ENCODE measurements at places on chromosomes 16 and 17. TPM values are rescaled to one million over a fixed set of nuclear protein-coding genes. Genes with fewer than 3 reads are reported as not detected.

SULT1A4 gene
- total RNA-seq = 8.9 TPM

MMP2 gene
- total RNA-seq = 165 TPM

PIGL gene
- total RNA-seq = 40.7 TPM

NPW gene
- 0.67 TPM for total RNA-seq

DNA sequence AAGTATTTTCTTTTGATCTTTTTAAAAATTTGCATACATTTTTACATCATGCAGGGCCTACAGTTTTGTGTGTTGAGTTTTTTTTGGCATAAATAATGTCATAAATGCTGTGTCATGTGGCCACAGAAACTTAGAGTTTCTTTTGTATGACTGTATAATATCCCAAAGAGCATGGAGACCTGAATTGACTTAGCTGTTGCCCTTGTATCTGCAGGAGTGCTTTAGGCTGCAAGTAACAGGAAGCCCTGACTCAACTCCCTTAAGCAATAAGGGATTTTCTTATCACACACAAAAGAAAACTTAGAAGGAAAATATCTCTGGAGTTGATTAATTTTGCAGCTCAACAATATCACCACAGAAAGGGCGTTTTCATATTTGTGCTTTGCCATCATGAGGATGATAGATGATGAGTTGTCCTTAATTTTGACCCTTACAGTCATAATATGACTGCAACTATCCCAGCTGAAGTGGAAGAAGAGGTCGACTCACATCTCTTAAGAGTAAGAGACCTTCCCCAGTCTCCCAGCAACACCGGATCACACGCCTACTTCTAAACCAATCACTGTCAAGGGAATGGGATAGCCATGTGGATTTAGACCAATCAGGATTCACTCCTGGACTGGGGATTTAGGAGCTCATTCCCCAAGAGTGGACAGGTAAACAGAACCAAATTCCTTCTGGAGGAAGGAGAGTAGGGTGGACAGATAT, 138.9 kb downstream of the GSG1L start:
- no peak overlapping the region for H3K27ac ChIP-seq
- no peaks in the 10 kb centered on the region for H3K4me1 ChIP-seq
- no peaks in the 10 kb centered on the region for H3K36me3 ChIP-seq
- no peaks in the 10 kb centered on the region for H3K27me3 ChIP-seq

DNA sequence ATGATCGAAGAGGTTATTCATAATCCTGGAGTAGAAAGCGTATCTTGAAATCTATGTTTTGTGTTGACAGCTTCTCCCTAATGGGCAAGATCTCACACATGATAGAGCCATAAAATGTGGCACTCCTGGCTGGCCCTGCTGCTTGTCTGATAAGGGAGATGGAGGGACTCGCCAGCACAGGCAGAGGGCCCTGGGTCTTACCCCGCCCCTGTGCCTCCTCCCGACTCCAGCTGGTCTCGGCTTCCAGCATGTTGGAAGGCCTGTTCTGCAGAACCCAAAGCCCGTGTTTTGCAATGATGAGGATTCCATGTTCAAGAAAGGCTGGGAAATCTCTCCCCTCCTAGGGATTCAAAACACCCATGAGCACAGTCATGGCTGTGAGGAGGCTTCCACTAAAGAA, 106.7 kb upstream of the SDK2 start:
- H3K36me3 ChIP-seq = no peaks in the 10 kb centered on the region
- H3K4me1 ChIP-seq = no peaks in the 10 kb centered on the region
- peak; percentile 12 for DNase-seq

DNA sequence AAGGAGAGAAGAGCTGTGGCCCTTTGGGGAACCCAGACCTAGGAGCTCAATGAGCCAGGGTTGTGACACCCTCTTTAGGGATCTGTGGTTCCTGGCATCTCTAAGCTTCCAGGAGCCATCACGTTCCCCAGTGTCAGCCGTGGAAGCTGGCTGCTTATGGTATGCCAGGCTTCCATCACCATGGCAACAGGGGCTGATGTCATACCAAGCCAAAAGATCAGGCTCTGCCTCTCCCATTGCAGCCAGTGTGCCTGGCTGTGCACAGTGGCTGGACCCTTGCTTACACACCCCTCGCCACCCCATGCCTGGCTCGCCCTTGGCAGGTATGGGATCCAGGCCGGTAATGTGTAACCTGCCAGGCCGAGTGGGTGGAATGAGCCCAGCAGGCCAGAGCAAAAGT, 91.1 kb downstream of the SSH2 start:
- no peaks in the 10 kb centered on the region for H3K27me3 ChIP-seq
- DNase-seq = peak; percentile 40
- no peak overlapping the region for H3K4me3 ChIP-seq
- peaks cover 10% of the 10 kb centered on the region for H3K4me1 ChIP-seq
- H3K27ac ChIP-seq = no peak overlapping the region
- H3K36me3 ChIP-seq = no peaks in the 10 kb centered on the region

DNA sequence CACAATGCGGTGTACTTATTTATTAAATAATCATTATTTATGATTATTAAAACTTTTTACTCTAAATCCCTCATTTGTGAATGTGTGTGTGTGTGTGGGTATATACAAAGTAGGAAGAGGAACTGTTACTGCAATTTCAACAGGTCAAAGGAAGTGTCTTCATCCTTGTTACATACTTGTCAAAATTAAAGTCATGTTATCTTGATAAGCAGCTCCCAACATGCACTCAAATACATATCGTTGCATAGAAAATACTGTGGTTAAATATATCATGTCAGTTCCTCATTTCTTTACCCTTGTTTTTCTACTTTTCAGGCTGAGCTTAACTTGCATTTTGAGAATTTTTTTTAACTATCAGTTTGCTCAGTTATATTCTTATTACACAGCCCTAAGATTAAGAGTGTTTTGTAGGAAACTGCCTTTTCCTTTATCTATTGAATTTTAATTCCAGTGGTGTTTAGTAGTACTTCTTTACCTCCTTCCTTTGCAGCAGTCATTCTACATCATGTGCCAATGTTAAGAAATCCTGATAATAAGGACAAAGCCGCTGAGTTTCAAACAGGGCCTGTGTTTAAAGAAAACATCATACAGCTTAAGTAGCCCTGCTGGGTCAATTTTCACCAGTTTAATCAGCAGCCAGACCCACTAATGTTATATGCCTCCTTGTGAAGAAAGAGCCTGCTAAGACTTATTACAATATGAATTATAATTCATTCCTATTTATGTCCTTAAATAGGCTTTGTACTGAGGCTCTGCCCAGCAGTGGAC, 7.2 kb downstream of the EFCAB5 start:
- H3K27me3 ChIP-seq = no peaks in the 10 kb centered on the region
- no peaks in the 10 kb centered on the region for H3K36me3 ChIP-seq
- no peak overlapping the region for H3K4me3 ChIP-seq
- no peak overlapping the region for H3K27ac ChIP-seq
- no peaks in the 10 kb centered on the region for H3K4me1 ChIP-seq

DNA sequence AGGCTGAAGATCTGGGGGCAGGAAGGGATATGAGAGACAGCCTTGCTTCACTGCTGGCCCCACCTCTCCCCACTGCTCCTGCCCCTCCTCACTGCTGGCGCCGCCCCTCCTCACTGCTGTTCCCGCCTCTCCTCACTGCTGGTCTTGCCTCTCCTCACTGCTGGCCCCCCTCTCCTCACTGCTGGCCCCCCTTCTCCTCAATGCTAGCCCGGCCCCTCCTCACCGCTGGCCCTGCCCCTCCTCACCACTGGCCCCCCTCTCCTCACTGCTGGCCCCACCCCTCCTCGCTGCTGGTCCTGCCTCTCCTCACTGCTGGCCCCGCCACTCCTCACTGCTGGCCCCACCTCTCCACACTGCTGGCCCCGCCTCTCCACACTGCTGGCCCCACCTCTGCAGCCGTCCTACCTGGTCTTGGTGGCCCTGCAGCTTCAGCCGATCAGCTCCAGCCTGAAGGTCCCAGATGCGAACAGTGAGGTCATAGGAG, 9.5 kb upstream of the PAM16 start:
- no peaks in the 10 kb centered on the region for H3K27me3 ChIP-seq
- H3K36me3 ChIP-seq = peaks cover 42% of the 10 kb centered on the region
- no peak for DNase-seq
- no peak overlapping the region for H3K27ac ChIP-seq

GRCh38 chr16:47693226-47693625, 232.1 kb downstream of the PHKB start:
- peaks cover 64% of the 10 kb centered on the region for H3K36me3 ChIP-seq
- H3K27me3 ChIP-seq = no peaks in the 10 kb centered on the region
- H3K4me3 ChIP-seq = no peak overlapping the region
- no peaks in the 10 kb centered on the region for H3K4me1 ChIP-seq
- H3K27ac ChIP-seq = no peak overlapping the region

GRCh38 chr16:67730326-67730725, 11.2 kb upstream of the GFOD2 start:
- H3K36me3 ChIP-seq = peaks cover 18% of the 10 kb centered on the region
- no peaks in the 10 kb centered on the region for H3K27me3 ChIP-seq
- no peak overlapping the region for H3K4me3 ChIP-seq

DNA sequence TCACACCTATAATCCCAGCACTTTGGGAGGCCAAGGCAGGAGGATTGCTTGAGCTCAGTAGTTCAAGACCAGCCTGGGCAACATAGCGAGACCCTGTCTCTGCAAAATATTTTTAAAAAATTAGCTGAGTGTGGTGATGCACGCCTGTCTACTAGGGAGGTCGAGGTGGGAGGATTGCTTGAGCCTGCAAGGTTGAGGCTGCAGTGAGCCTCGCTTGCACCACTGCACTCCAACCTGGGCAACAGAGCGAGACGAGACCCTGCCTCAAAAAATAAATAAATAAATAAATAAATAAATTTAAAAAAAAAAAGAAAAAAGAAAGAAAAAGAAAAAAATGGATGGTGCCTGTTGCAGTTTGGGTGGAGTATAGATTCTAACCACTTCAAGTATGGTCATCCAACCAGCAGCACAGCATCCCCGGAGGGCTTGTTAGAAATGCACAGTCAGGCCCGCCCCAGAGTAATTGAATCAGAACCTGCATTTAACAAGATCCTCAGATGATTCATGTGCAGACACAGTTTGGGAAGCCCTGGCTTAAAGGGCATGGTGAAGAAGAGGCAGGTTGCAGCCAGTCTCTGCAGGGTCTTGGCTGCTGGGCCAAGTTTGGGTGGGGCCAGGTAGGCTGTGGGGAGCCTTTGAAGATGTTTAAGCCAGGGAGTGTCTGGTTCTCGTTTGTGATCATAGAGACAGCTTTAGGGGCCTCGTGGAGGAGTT, 40.8 kb downstream of the MRC2 start:
- no peak for DNase-seq
- H3K27me3 ChIP-seq = no peaks in the 10 kb centered on the region
- H3K4me1 ChIP-seq = no peaks in the 10 kb centered on the region
- H3K27ac ChIP-seq = no peak overlapping the region
- no peaks in the 10 kb centered on the region for H3K36me3 ChIP-seq
- no peak overlapping the region for H3K4me3 ChIP-seq

DNA sequence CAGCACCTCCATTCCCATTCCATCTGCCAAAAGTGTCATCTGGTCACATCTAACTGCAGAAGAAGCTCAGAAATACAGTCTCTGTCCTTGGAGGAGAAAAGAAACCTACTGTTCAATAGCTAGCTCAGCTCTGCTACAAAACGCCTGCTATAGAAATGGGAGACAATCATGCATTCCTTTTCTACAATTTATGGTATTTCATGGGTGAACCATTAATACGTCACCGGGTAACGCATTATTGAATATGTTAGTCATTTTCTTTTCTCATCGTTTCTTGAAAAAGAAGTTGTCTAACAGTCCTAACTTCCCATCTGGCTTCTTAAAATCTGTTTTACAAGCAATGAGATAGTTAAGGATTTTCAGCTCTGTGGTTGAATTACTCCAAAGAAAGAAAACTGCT, 496.7 kb upstream of the RBFOX1 start:
- no peaks in the 10 kb centered on the region for H3K36me3 ChIP-seq
- H3K27ac ChIP-seq = no peak overlapping the region
- H3K27me3 ChIP-seq = no peaks in the 10 kb centered on the region
- no peak overlapping the region for H3K4me3 ChIP-seq

DNA sequence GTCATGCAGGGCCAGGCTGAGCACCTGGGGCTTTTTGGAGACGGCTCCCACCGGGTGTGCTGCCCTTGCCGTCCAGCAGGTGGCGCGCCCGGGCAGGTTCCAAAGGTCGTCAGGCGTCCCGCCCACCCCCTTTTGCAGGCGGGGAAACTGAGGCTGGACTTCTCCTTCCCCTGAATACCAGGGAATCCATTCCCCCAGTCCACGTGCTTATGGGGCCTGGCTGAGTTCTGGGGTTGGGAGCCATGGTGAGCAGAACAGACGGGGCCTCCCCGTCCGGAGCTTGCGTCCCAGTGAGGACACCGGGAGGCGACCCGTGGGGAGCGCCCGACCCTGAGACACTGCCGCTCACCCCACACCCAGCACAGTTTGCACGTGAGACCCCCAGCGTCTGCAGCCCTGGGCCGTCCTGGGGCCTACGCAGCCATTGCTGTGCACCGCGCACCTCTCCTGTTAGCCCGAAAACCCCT, 51.8 kb upstream of the JPH3 start:
- peak; percentile 48 for DNase-seq
- no peaks in the 10 kb centered on the region for H3K4me1 ChIP-seq
- no peaks in the 10 kb centered on the region for H3K36me3 ChIP-seq

GRCh38 chr16:86459266-86459665, 51.1 kb upstream of the FOXF1 start:
- H3K36me3 ChIP-seq = no peaks in the 10 kb centered on the region
- H3K27ac ChIP-seq = no peak overlapping the region
- no peak for DNase-seq
- no peaks in the 10 kb centered on the region for H3K27me3 ChIP-seq

- H3K36me3 ChIP-seq = no peaks in the 10 kb centered on the region
- H3K27ac ChIP-seq = no peak overlapping the region
- H3K4me1 ChIP-seq = peaks cover 17% of the 10 kb centered on the region
- no peaks in the 10 kb centered on the region for H3K27me3 ChIP-seq
- H3K4me3 ChIP-seq = no peak overlapping the region
Observed at GRCh38 chr16:10610499-10611184, 30.2 kb upstream of the EMP2 start.

GRCh38 chr17:48479014-48479402, 49.0 kb upstream of the SKAP1 start:
- no peak overlapping the region for H3K27ac ChIP-seq
- no peaks in the 10 kb centered on the region for H3K27me3 ChIP-seq
- DNase-seq = no peak

GRCh38 chr16:1884155-1884760, 12.3 kb upstream of the MEIOB start:
- no peak overlapping the region for H3K27ac ChIP-seq
- H3K4me1 ChIP-seq = no peaks in the 10 kb centered on the region
- no peak overlapping the region for H3K4me3 ChIP-seq
- no peak for DNase-seq
- H3K27me3 ChIP-seq = no peaks in the 10 kb centered on the region
- H3K36me3 ChIP-seq = no peaks in the 10 kb centered on the region

GRCh38 chr16:76926042-76926441, 264.9 kb upstream of the MON1B start:
- no peak overlapping the region for H3K4me3 ChIP-seq
- H3K4me1 ChIP-seq = no peaks in the 10 kb centered on the region
- H3K36me3 ChIP-seq = no peaks in the 10 kb centered on the region
- DNase-seq = no peak

Measured in upper lobe of left lung (tissue), 6 donors.